CD14-positive monocyte (primary cell): ENCODE measurements at places on chromosomes 16 and 17.

GRCh38 chr16:56795011-56795410 lies 65.1 kb downstream of the NUP93 start:
- no peak for DNase-seq

GRCh38 chr17:55673743-55674506 lies 48.7 kb downstream of the TMEM100 start:
- peak; percentile 91 for DNase-seq

GRCh38 chr17:61260071-61260797 lies 139.4 kb upstream of the TBX2 start:
- no peak for DNase-seq

GRCh38 chr17:80845069-80845862 lies 146.4 kb upstream of the CHMP6 start:
- no peak for DNase-seq

DNA sequence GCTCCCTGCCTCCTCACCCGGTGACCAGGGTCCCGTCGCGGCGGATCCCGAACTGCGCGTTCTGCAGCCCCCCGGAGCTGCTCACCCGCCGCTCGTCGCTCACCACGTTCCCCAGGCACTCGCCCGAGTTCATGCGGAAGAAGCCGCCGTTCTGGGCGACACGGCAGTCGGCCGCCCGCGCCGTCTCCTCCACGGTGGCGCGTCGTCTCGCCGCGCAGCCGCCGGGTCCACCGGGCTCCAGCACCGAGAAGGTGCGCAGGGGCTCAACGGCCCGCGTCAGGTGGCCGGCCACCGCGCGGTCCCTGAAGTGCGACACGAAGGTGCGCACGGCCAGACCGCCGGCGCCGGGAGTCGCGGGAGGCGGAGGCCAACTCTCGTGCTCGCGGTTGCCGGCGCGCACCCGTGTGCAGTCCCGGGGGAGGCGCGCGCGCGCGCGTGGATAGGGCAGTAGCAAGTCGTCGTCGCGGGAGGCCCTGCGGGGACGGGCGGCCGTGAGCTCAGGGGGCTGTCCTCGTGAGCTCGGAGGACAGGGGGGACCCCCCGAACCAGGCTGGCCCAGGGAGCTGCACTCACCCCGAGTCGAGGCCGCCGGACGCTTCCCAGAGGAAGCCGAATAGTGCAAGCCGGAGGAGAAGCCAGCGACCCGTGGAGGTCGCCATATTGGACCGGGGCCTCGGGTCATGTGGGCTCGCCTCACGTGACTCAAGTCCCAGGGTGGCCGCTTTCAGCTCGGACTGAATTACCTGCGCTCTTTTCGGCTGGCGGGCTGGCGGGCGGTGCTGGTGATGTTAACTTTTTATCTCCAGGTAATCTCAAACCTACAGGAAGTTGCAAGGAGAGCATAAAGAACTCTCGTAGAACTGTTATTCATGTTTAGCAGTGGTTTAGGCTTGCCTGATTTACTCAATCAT lies at the start of gene NAGPA:
Gene NAGPA (minus strand): TSS at position 680 of the 911 bp plus-strand sequence. CDS start 21 bp downstream, at position 659.
- peak; percentile 75 for DNase-seq

GRCh38 chr16:11004973-11005610 lies 60.7 kb downstream of the CLEC16A start:
- no peak for DNase-seq

- no peak for DNase-seq
These were observed 17.8 kb upstream of the TMEM219 start for GRCh38 chr16:29943846-29944799.

DNA sequence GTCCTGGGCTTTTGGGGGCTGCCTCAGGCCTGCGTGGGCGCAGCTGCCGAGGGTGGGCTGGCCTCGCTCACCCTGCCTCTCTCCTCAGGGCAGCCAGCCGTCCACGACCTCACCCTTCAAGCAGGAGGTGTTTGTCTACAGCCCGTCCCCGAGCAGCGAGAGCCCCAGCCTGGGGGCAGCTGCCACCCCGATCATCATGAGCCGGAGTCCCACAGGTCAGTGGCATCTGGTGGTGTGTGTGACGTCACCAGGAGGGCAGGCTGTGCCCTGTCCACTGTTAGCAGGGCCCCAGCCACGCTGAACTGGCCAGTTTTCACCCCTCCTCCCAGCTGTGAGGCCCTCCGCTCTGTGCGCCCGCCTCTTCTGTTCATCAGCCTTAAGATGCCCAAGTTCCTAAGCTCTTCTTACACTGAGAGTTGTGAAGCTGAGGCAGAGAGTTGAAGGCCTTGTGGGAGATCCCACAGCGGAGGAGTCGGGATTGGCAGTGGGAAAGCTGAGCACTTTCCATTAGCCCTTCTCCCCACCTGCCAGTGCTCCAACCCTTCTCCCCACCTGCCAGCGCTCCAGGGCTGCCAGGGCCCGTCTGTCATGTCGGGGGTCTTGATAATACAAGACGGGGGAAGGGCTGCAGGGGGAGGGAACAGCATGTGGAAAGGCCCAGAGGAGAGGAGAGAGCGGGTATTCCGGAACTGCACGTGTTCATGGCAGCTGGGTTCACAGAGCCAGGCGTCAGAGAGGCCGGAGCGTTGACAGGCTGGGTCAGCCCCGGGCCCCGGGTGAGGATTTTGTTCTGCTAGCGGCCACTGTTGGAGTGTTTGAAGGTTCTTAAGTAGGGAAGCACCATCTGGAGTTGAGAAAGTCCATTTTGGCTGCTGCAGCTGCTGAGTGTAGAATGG lies 36.3 kb downstream of the OR1D5 start:
- DNase-seq: no peak

DNA sequence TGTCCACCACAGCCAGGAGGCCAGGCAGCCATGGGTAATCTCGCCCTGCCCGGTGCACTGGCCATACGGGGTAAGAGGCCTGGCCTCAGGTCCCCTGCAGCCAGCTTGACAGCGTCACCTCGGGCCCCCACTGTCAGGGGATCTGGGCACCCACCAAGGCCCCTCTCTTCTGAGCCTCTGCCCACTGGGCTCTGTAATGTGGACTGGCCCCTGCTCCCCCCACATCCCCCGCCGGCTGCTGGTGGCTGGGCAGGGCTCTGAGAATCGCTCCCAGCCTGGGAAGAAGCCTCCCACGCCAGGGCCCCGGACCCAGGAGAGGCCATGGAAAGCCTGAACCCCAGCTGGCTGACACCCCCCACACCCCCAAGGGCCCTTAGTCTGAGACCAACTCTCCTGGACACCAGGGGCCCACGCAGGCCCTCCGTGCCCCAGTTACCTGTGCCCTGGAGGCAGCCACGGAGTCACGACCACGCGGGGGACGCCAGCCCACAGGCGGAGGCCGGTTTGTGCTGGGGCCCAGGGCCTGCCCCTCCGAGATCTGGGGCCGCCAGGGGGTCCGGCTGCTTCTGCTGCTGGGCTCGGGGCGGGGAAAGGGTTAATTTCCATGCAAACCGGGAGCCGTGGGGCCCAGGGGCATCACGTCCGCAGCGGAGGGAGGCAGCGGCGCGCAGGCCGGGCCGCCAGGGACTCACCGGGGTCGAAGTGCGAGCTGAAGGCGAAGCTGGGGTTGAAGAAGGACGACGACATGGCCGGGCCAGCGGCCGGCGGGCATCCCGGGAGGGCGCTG lies at the start of gene PVALEF:
Gene PVALEF (plus strand): TSS at position 262 of the 787 bp plus-strand sequence. CDS start 15,720 bp downstream, outside the sequence.
- no peak for DNase-seq

DNA sequence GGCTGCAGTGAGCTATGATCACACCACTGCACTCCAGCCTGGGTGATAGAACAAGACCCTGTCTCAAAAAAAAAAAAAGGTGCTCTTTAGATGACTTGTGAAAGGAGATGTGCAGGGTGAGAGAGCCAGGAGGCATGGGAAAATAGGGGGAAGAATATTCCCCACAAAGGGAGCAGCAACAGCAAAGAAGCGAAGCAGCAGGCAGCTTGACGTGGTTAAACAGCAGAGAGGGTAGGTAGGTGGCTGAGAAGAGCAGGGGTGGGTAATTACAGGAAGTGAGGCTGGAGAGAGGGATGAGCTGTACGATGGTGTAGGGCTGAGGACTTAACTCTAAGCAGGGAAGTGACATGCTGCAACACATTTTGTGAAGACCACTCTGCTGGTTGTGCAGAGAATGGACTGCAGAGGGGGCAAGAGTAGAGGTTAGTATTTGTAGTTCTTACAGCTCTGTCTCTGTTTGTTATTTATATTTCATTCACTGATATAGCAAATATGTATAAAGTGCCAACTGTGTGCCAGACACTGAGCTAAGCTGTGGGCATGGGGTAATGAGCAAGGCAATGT lies 1.6 kb downstream of the HEATR3 start:
- DNase-seq: peak; percentile 29

DNA sequence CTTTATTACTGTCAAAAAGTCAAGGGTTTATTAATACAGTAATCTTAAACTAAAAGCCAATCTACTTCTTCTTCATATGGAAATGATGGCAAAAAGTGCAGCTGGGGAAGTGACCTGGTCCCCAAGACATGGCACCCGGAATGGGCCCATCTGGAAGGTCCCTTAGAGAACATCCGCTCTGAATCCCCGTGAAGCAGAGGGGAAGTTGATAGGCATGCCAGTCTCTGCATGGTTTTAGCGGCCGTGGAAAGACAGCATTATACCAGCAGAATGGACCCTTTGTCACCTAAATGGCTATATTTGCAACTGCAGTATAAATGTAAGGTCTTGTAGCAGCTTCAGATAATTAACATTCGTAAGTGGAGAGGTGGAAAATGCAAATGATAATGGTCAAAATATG lies 32.4 kb downstream of the COTL1 start:
- peak; percentile 75 for DNase-seq

DNA sequence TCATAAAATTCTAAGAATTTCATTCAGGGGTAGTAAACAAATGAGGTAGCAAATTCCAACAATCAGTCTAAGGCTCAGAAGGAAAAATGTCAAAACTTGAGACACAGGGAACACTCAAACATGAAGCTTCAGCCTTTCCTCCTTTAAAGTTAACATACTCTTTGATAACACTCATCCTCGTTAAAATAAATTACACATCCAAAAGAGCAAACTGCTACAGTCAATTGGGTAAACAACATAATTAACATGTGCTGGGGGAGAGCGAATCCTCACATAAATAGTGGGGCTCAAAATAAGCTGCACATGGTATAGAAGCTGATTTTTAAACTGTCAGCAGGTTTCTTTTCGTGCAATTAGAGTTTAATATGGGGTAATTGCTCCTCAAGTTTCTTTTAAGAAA lies 12.9 kb downstream of the GRB2 start:
- DNase-seq: no peak

GRCh38 chr16:68490829-68491575 lies 42.7 kb upstream of the SMPD3 start:
- no peak for DNase-seq

GRCh38 chr16:68365167-68365817 lies 54.5 kb downstream of the PRMT7 start:
- DNase-seq: peak; percentile 12

DNA sequence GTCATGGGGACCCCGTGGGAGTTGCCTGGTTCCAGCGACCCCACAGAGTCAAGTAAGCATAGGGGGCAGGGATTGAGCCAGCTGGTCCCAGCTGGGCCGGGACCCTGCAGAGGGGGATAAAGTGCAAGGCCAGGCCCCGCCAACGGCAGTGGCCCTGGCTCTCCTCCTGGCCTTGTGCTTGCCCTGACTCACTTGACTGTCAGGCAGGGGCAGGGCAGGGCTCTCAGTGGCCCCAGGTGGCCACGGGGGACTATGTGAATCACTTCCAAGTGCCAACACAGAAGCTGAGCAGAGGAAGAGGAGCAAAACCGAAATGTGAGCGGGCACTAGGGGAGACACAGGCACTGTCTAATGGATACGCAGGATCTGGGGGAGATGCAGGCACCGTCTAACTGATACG lies 21.6 kb upstream of the NCBP3 start:
- no peak for DNase-seq

- DNase-seq: no peak
These were observed 10.3 kb downstream of the MLLT6 start for GRCh38 chr17:38715216-38715943.

- DNase-seq: no peak
These were observed 1.4 kb downstream of the RHBDL1 start for GRCh38 chr16:676913-677312.

DNA sequence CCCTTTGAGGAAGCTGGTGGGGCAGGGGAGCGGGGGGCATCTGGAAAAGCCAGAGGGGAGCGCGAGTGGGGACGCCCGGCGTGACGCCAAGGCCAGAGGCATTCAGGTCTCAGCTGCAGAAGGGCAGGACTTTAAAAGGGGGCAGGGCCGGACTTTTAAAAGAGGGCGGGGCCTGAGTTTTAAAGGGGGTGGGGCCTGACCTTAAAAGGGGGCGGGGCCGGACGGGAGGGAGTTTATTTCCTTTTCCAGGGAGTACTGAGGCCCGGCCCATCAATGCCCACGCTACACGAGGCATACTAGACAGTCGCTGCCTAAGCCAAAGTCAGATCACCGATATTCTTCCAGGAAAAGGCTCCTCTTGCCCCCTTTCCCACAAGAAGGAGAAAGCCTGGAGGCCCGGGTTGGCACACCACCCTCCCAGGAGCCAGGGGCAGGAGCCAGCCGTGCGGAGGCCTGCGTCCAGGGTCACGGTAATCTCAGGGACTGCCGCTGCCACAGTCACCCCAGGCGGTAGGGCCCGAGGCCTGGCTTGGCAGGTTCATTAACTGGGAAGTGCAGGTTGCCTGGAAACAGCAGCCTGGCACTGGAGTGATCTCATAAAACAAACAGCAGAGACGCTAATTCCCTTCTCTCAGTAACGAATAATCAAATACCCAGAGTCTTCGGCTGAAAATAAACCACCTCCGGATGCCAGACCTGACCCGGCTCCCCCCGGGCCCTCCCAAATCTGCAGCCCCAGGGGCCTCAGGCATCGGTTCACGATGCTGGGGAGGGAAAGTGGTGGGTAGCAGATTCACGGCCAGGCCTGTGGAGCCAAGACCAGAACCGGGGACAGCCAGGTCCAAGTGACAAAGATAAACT lies 90.7 kb downstream of the TIMM22 start:
- DNase-seq: no peak

DNA sequence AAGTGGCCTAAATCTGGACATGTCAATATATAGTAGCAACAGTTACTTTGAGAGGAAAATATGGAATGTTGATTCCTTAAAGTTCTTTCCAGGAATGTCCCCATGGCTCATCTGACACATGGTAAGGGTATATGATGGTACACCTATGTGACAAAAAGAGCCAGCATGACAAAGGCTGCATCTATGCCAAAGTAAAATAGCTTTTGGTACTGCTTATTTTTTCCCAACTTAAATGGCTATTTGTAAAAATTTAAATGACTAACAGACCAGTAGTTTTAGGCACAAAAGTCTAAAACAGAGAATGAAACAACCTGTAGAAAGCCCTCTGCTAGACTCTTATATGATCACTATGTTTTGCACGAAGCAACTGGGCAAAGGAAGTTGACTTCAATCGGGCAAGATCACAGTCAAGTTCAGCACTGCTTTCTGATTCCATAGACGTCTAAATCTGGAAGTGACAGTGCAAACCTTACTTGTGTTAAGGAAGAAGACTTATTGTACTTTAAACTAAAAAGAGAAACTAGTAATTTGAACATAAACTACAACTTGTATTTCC lies 135.1 kb downstream of the SKAP1 start:
- peak; percentile 17 for DNase-seq

DNA sequence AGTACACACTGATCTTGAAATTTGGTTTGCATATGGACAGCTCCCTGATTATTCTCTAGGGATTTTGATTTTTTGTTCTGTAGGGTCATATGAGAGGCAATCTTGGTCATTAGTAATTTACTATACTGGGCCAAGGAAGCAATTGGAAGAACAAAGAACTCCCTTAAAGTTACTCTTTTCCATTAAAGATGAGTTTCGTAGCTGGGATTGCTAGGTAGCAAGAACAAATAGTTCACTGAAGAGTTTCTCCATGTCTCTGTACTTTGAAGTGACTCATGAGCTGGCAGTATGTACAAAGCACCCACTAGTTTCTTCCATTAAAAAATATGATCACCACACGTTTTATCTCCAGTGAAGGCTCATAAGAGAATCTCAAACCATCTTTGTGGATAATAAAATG lies 6.2 kb upstream of the BCAS3 start:
- DNase-seq: no peak
